D341Med (cell line): ENCODE measurements at places on chromosomes 12 and 14.

GRCh38 chr12:15581006-15581405, 208.2 kb downstream of the EPS8 start:
- DNase-seq, result no peak

DNA sequence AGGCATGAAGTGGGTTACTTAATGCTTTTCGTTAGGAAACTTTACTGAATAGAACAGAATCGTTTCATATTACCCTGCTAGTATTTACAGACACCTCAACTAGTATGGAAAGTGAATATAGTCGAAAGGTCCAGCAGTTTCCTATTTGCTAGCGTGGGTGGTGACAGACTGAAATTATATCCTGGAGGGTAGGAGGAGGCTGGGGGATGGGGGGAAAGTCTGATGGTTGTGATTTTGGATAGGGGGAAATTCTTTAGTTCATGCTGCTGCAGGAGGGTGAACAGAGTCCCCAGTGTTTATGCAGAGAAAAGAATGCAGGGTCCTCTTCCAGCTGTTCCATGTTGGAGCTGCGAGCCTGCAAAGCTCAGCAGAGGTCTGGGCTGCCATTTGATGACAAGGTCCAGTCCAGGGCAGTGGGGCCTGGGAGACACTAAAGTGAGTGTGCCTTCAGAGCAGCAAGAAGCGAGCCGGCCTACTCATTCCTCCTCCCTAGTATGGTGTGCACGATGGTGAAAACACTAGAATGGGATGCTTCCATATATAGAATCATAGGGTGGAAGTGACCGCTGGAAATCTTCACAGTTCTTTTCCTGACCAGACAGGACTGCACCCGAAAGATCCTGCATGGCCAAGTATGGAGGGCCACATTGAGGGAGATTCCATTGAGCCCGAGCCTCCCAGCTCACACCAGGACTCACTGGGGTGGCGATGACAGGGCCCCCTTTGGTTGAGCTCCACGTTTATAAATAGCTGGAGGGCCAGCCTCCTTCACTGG, 2.1 kb downstream of the SAMD4A start:
- no peak for DNase-seq

DNA sequence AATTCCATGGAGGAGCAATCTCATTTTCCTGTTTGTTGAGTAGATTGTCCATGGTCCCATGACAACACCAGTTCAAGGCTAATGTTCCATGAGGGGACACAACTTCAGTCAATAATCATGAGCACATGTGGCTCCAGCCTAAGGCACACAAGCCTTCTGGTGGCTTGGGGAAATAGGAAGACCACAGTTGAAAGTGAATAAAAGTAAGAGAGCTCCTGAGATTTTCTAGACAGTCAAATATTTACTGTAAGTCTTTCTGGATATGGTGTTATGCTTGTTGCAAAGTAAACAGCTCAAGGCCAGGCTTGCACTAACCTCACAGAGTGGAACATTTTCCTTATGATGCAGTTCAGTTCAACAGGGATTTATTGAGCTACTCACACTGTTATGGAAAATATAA, 206.9 kb upstream of the SLC38A2 start:
- no peak for DNase-seq

DNA sequence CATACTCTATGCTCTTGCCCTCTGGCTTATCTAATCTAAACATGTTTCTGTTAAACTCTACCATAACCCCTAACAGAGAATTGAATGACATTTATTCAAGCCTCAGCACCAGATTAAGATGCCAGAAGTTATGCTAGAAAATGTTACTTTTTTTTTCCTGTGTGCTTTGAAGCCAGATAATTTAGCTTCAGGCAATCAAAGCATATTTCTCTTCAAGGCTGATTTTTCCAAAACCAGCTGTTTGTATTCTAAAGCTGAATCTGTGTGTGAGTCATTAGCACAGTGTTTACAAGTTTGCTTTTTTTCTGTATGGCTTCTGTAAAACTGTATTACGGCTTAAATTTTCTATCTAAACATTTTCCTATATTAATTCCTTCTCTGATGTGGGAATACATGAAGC, 326.1 kb downstream of the FSCB start:
- DNase-seq, result no peak

DNA sequence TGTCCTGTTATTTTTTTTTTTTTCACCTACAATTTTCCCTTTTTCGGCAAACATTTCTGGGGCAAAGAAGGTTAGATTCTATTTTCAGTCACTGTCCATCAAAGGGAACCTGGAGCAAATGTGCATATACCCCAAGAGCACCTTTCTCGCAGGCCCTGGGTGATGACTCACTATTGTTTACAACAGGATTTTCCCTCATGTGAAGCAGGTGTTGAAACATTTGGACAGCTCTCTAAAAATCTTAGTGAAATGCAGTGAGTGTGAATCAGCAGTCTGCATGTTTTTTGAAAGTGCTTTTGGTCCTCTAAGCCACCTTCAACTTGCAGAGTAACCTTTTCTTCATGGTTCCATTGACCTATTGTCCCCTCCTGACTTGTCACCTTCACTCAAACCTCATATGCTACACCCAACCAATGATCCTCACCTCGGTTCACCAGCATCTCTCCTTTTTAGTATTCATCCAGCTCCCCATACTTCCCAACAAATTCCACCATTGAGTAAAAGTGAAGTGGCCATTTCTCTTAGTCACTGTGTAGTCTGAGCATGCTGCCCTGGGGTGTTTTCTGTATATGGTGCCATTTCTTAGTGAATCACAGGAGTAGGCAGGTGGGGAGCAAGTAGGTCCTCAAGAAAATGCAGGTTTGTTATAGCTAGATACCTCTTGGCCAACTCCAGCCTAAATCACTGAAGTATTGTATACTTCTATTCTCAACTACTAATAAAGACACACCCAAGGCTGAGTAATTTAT, 260.2 kb downstream of the BMP4 start:
- DNase-seq, result no peak

DNA sequence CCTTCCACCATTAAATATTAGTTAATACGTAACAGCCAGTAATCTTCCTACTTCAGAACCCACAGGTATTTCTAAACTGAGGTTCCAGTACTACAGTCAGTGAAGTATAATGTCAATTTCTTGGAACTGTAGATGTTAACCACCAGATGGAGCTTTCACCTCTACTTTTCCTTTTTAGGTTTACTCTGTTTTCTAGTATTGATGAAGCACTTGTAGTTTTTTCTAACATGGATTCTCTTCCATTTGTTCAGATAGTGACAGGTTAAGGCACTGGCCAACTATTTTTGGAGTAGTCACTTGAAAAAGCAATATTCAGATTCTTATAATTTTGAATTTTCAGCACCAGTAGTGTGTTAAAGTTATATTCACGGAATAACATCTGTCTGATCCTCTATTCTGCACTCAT, 4.6 kb upstream of the SEC23A start:
- DNase-seq, result no peak
